ENCODE measurements at places on chromosomes 3 and 15.

- DNase-seq = no peak
Measured at GRCh38 chr3:72582211-72582878, 265.9 kb downstream of the SHQ1 start.

GRCh38 chr15:101244889-101245668 is 6.8 kb downstream of the CHSY1 start:
- no peak for DNase-seq

- DNase-seq = no peak
Measured at GRCh38 chr15:96564546-96564945, 234.0 kb downstream of the NR2F2 start.

- DNase-seq = no peak
Measured at GRCh38 chr3:133238015-133238414, 161.8 kb upstream of the BFSP2 start.

- no peak for DNase-seq
Measured at GRCh38 chr3:52248165-52248541, 2.6 kb downstream of the PPM1M start.

GRCh38 chr3:41167722-41168497 is 31.4 kb upstream of the CTNNB1 start:
- no peak for DNase-seq
